ENCODE measurements at places on chromosomes 6 and 20.

GRCh38 chr6:40681622-40682021 is 94.5 kb upstream of the LRFN2 start:
- no peak for DNase-seq

- no peak for DNase-seq
Measured at GRCh38 chr20:24033151-24033550, 44.6 kb upstream of the GGTLC1 start.

GRCh38 chr6:3650076-3650958 is 101.2 kb downstream of the PXDC1 start:
- DNase-seq: no peak

DNA sequence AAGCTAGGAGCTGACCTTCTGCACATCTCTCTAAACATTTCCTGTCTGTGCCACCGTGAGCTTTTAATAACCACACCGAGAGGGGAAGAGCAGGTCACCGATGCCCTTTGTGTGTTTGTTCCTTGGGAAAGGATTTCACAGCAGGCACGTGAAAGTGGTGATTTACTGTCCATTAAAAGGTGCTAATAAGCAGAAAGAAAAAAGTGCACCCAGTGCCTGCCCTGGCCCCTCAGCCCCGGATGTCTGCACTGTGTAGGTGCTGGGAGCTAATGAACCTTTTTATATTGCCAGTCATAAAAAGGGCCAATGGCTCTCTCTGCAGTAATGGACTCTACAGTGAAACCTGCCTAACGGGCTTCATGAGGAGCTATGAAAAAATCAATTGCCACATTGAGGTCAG is 312.6 kb downstream of the C6orf118 start:
- DNase-seq: no peak

GRCh38 chr20:44091026-44091425 is 96.0 kb downstream of the JPH2 start:
- no peak for DNase-seq

DNA sequence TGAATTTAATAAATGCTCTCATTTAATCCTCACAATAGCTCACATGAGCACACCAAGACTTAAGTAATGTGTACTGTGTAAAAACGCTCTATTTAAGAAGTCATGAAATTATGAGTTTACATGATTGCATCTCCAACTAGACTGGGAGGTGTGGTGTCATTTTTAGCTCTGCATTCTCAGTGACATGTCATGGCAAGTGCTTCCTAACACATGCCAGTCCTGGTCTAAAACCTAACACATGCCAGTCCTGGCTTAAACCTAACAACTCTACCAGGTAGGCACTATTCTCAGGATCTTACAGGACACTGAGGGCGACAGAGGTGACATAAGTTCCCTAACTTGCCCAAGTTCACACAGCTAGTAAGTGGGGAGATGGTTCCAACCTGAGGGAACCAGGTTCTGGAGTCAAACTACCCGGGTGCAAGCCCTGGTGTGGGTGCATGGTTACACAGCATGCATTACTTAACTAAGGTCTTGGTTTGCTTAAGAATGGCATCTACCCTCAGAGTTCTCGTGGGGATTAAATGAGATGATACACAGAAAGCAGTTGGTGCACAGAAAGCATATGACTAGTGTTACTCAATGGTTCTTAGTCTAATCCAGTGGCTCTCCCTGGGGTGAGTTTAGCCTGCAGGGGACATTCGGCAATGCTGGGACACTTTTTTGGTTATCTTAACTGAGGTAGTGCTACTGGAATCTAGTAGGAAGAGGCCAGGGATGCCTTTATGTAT is 14.7 kb downstream of the CLDN20 start:
- DNase-seq: no peak

- no peak for DNase-seq
Measured at GRCh38 chr6:21586740-21587178, 6.8 kb upstream of the SOX4 start.

- DNase-seq: no peak
Measured at GRCh38 chr20:20440886-20441658, 73.2 kb downstream of the INSM1 start.

DNA sequence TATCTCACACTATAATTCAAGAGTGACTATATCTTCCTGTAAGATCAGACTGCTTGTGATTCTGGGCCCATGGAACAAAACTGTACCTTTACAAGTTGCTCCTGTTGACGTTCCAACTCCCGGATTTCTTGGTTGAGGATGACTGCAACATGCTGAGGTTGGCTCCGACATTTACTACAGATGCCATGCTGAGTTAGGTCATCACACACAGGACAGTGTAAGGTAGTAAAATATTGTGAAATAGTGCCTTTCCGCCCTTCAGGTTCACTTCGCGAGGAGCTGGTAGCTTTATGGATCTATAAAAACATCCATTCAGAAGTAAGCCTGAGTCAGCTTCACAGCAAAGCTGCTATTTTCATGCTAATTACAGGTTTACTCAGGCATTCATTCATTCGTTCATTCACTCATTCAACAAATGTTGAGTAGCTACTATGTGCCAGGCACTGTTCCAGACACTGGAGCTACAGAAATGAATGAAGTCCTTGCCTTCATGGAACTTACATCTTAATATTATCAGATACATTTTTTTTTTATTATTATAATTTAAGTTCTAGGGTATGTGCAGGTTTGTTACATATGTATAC is 175.7 kb downstream of the REV3L start:
- DNase-seq: no peak

- DNase-seq: peak; percentile 12
Measured at GRCh38 chr6:20400456-20401204, 1.0 kb upstream of the E2F3 start.

GRCh38 chr6:13474360-13474759 is 13.0 kb downstream of the GFOD1 start:
- DNase-seq: no peak

DNA sequence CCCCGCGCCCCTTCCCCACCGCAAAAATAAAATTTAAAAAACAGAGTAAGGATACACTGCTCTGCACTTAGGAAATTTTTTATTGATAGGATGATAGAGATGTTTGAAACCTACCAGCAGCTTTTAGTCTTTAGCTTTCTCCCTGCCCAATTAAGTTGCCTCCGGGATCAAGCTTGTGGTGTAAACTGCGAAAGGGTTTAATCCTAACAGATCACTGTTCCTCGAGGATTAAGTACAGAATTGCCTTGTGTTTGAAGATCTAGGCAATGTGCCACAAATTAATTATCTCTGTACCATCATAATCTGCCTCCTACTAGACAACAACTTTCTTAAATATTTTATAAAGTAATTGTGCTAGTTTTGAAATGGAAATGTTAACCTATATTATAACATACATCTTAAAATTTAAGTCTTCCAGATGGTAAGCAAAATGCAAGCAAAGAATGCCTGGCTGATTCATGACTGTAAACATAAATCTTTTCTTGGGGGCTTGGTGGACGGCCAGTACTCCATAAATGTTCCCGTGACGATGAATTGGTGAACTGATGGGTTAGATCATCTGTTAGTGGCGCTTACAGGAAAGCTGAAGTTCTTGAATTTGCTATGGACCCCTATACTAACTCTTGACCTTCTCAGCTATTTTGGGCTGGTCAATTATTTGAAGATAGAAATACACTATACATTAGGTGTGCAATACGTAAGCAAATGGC is 58.0 kb upstream of the ARHGAP18 start:
- no peak for DNase-seq

DNA sequence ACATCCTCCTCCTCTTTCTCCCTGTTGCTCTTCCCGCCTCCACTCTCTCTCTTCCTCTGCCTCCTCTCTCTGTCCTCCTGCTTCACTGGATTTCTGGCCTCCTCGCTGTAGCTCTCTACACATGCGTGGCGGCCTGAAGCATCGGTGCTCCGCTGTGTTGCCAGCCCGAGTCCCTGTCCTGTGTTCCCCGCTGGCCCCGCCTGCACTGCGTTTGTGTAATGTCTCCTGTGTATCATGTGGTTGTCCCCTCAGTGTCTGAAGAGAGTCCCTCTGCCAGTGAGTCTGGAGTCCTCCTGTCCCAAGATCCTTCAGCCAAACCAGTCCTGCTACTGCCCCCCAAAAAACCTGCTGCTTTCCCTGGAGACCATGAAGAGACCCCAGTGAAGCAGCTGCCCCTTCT is 143.8 kb downstream of the TBC1D7 start:
- no peak for DNase-seq

DNA sequence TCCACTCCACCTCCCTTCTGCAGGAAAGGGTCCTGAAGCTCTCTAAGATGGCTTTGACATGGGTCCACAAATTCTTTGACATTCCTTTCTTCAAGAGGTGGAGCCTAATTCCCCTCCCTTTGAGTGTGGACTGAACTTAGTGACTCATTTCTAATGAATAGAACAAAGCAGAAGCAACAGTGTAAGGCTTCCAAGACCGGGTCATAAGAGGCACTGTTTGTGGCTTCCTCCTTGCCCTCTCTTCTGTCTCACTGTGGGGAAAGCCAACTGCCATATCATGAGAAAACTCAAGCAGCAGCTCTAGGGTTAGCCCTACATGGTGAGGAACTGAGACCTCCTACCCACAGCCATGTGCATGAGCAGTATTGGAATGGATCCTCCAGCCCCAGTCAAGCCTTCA is 5.9 kb upstream of the CDK5RAP1 start:
- no peak for DNase-seq

GRCh38 chr20:58927490-58928061 is 53.5 kb upstream of the NELFCD start:
- DNase-seq: no peak

DNA sequence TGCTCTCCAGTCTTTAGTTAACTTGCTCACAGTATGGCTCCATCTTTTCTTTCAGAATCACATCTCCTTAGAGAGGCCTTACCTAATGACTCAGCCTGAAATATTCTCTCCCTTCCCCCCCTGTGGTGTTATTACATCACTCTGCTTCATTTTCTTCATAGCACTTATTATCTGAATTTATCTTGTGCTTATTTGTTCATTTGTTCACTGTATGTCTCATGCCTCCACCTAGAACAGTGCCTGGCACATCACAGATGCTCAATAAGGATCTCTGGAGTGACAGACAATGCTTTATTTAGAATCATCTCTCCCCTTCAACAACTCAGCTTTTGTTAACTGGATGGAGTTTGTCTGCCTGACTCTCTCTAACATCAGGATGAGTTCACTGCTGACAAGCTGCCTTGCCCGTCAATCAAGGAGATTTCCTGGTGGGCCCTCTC is 96.6 kb upstream of the MAN1A1 start:
- no peak for DNase-seq

GRCh38 chr6:79504372-79504771 is 32.9 kb downstream of the LCA5 start:
- no peak for DNase-seq

DNA sequence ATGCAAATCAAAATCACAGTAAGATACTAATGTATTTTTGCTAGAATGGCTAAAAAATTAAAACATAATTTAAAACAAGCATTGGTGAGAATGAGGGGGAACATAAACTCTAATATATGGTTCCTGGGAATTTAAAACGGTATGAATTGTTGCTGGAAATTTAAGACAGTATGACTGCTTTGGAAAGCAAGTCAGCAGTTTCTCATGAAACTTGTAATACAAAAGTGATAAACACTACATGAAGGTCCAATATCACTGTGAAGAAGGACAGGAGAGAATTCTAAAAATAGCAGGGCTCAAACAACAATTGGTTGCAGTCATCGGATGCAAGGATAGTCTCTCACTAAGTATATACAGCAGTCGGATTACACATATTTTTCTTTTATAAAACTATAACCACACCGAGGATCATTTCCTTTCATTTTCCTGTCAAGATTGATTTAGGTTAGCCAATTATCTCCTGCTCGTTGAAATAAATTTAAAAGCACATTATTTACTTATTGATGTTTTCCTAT is 18.5 kb upstream of the PRSS16 start:
- no peak for DNase-seq

- no peak for DNase-seq
Measured at GRCh38 chr6:90643381-90643780, 56.5 kb upstream of the MAP3K7 start.

- DNase-seq: peak; percentile 4
Measured at GRCh38 chr20:1299522-1299921, 29.4 kb downstream of the SDCBP2 start.

GRCh38 chr6:139443231-139444112 is 69.0 kb upstream of the CITED2 start:
- no peak for DNase-seq

DNA sequence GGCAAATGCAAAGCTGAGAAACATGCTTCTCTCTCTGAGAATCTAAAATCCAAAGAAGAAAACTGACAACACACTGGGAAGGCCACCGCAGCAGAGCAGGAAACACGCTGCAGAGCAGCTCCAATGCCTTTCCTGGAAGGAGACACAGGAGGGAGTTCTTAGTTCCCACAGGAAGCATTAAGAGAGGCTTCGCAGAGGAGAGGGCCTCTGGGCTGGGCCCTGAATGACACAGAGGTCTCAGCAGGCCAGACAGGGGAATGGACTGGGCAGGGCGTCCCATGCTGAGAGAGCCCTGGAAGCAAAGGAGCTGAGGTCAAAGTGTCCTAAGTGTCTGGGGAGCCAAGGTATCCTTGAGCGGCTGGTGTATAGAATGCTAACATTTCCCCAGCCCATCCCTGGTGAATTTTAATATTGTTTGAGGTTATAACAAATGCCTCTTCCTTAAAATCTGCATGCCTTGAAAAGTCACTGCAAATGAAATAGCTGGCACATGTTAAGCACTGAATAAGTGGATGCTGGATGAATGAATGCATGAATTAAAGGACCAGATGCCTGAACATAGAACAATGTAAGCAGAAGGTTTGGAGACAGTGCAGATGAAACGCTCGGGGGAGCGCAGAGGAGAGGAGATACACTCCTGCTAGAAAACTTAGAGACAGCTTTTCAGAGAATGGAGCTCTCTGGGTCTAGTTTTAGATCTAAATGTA is 110.0 kb upstream of the SYNDIG1 start:
- DNase-seq: no peak

- no peak for DNase-seq
Measured at GRCh38 chr6:107589934-107590333, 100.0 kb downstream of the SOBP start.

DNA sequence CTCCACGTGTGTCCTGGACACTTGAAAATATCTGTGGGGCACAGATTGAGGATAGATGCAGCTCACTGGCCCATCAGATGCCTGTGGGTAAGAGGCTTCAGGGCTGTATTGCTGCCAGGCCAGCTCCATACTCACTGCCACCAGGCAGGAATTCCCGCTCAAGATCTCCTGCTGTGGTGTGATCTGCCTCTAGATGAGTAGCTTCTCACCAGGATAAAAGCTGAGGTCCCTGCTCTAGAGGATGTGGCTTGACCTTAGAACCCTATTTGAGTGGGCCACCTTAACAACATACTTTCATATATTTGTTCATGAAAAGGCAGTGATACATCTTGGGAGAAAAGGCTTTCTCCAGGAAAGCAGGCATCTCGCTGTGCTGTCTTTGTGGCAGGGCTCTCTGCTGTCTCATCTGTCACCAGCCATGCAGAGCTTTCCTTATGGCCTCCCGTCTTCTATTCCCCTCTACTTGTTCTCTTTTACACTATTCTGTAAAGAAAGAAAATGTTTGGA is 165.7 kb upstream of the RNF217 start:
- DNase-seq: no peak

DNA sequence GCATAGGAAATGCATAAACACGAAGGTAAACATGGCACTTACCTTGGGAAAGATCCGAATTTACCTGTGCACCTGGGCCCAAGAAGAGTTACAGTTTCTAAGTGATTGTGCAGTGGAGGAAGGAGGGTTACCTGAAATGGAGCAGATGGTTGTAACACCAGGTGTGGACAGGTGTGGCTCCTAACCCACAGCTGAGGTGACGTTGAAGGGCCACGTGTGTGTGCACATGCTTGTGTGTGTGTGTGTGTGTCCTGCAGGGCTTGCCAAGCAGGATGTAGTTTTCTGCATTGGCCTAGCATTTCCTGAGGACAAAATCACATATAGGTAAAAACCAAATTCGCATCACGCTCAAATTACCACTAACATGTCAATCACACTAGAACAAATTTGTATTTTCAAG is 240.8 kb downstream of the ANKRD60 start:
- DNase-seq: no peak

GRCh38 chr6:166721576-166721975 is 94.5 kb upstream of the RPS6KA2 start:
- DNase-seq: no peak
